ENCODE measurements at places on chromosomes 5 and 9.

GRCh38 chr9:128540634-128541360 lies 11.6 kb upstream of the SPTAN1 start:
- no peak for DNase-seq

DNA sequence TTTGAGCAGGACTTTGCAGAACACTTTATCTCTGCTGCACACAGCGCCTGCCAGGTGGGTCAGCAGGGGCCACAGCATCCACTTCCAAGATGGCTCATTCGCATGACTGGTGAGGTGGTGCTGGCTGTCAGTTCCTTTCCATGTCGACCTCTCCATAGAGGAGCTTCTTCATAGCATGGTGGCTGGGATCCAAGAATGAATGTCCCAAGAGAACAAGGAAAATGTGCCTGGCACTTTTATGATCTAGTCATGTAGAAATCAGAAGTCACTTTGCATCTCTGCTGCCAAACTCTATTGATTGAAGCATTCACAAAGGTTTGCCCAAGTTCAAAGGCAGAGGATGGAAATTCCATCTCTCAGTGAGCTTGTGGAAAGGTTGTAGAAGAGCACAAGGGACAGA lies 85.0 kb downstream of the GALNT10 start:
- DNase-seq = no peak

DNA sequence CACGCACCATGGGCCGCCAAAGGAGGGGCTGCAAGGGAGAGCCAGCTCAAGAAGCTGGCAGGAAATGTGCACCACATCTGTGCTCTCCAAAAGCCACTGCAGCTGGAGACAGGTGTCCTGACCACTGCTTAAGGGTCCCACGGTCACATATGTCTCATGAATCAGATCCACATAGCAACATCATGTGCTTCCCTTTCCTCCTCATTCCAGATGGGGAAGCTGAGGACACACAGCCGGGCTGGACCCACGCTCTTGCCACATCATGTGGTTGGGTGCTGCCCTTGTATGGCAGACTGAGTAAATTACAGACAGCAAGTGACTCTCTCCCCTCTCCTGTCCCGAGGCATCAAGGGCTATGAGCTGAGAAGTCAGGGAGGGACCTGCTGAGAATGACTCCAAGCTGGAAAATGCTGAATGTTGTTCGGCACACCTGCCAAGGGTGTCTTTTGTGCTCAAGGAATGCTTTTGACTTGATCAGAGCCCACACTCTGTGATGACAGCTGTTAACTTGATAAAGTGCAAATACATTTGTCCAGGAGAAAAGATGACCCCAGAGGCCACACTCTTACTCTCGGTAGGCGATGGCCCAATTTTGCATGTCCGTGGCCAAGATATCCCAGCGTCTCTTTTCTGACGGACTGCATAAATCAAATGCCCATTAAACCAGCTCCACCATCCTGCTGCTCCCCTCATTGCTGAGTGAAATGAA lies 58.2 kb downstream of the NSUN2 start:
- no peak for DNase-seq

GRCh38 chr5:123086376-123087055 lies 2.5 kb upstream of the PRDM6 start:
- no peak for DNase-seq

- DNase-seq = no peak
Observed at GRCh38 chr9:88721025-88721424, 186.0 kb downstream of the NXNL2 start.

DNA sequence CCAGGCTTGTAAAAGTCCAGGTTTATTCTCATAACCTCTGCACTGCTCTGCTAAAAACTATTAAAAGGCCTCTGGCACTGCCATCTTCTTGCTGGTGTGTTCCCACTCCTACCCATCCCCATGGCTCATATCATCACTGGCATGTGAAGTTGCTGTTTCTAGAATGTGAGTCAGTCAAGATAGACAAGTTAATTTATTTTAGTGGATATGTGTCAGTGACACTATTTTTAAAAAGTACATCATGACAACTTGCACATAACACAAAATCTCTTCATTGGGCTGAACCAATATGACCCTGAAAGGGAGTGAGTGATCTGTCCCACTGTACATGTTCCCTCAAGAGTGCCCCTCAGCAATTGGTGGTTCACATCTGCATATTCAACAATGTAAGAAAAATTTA lies 299.7 kb downstream of the NFIB start:
- no peak for DNase-seq

GRCh38 chr5:24595329-24595728 lies 49.4 kb downstream of the CDH10 start:
- no peak for DNase-seq

DNA sequence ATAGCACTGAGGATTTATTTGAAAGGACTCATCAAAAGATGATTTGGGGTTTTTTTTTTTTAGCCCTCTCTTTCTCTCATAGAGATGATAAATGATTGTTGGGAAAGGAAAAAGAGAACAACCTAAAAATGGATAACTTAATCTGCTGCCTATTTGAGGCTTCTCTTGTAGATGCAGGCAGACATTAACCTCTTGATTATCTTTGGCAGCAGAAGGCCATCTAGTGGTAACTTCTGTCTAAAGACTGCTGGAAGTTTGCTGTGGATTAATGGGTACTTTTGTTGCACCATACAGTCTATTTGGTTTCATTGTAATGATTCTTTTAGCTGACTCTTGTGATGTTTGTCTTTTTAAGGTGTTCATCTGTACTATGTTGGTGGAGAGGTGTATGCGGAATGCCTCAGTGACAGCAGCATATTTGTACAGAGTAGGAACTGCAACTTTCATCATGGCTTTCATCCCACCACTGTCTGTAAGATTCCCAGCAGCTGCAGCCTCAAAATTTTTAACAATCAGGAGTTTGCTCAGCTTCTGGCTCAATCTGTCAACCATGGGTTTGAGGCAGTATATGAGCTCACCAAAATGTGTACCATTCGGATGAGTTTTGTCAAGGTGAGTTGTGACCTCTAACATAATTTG lies 18.8 kb downstream of the SMIM32 start:
- DNase-seq = no peak

DNA sequence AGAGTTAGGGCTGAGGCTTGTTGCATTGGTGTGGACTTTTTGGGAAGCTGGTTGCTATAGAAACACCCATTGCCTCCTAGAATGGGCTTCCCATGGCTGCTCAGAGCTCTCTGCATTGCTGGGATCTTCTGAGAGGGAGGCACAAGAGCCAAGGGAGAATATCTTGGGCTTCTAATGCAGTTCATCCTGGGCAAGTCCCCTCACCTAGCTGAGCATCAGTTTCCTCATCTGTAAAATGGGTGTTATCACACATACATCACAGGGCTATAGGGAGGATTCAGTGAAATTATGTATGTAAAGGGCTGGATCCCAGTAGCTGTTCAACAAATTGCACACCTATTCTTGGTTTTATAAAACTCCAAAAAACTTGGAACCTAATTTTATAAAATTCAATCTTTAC lies 106.1 kb upstream of the ALDH1B1 start:
- no peak for DNase-seq

- no peak for DNase-seq
Observed at GRCh38 chr5:131329286-131329560, 65.4 kb downstream of the CDC42SE2 start.

- DNase-seq = no peak
Observed at GRCh38 chr5:107570181-107570580, 100.6 kb downstream of the EFNA5 start.

- DNase-seq = no peak
Observed at GRCh38 chr9:33813712-33814641, 3.0 kb upstream of the UBE2R2 start.

- no peak for DNase-seq
Observed at GRCh38 chr5:78077369-78078068, 217.0 kb downstream of the AP3B1 start.

DNA sequence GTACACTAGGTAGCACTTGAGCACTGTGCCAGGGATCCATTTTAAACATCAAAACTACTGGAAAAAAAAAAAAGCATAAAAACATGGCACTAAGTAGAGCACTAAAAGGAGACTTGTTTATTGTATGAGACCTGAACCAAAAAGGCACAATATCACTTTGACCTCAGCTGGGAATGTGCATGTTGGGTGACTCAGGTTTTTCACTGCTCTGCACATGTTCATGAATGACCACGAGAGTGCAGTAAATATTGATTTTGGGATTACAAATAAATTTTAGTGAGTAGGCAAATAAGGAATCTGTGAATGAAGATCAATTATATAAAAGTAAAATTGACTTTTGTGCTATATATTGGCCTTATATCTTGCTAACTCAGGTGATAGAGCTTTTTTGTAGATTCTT lies 11.8 kb downstream of the RMI1 start:
- no peak for DNase-seq

- no peak for DNase-seq
Observed at GRCh38 chr5:84273517-84273883, 111.2 kb downstream of the EDIL3 start.

DNA sequence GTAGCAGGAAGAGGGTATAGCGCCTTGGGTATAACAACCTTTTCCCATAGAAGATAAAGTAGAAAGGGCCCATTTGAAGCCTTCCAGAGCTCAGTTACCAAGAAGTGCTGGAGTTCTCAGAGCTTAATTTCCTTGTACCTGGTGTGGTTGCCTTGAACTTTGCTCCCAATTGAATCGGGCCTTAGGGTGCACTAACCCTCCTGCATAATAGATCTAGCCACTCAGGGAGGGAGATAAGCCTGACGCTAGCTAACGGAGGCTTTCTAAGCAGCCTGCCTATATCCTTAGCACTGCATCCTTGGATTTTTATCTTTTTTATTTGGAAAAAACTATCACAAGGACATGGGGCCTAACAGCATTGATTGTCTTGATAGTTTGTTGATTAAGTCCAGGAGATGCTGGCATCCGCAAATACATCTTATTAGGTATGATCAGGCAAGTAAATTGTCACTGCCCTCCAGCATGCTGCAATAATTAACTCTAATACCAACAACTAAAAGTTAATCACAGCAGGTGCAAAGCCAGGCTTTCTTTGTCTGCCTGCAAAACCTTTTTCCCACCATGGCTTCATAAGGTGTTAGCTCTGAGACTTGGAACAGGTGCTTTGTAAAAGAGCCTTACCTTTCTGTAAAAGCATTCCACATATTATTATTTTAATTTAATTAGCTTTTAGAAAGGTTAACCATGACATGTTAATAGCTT lies 199.4 kb downstream of the SREK1 start:
- DNase-seq = no peak

GRCh38 chr9:128098297-128099230 lies 29.0 kb downstream of the PTGES2 start:
- peak; percentile 78 for DNase-seq

DNA sequence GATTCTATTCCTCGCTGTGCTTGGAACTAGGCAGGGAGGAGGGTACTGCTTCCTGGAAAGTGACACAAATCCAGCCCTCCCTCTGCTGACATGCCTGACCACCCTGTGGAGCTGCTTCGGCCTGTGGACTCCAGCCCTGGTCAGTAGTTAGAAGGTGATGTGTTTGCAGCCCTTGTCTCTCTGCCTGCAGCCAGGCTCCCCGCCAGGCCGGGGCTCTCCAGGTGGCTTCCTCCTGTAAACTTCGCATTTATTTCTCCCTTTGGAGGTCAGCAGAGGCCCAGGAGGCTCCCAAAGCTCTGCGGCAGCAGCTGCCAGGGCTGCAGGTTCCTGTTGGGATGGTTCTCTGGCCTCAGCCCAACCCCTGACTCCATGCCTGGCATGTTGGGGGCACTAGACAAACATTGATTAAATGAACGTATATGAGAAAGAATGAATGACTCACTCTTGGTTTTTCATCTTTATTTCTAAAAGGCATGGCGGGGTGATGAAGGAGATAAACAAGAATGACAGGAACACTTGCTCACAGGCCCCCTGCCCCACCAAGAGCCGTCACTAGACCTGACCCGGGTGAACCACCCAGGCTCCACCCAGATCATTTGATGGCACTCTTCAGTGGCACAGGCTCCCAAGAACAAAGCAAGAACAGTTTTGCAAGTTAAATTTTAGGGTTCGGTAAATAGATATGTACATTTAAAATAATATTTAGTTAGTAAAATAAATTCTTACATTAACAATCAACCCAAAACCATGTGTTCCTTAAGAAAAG lies 8.4 kb upstream of the IRX2 start:
- DNase-seq = no peak

DNA sequence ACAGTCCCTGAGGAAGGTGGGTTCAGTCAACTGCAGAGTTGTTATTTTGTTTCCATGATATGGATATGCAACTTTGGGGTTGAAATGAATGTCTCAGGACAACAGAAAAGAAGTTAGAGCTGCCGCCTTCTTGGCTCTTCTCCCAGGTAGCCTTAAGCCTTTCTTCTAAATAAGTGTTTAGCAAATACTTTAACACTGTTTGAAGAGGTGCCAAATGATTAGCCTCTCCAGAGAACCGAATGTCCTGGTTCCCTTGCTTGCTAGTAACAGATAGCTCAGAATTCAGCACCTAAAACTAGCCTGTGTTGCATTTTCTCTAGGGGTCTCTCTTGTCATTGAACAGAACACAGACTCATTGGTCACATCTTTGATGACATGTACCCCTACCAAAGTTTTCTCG lies 127.7 kb upstream of the PIK3R1 start:
- no peak for DNase-seq

DNA sequence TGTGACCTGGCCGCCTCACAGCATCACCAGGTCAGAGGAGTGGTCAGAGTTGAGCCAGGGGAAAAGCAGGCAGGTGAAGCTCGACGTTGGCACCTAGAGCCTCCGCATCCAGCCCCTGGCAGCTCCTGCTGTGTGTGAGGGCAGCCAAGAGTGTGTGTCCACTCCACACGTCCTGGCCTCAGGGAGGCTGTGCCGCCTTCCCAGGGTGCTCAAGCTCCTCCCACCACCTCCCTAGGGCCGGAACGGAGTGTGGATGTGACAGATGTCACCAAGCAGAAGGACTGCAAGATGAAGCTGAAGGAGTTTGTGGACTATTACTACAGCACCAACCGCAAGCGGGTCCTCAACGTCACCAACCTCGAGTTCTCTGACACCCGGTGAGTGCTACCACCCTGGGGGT lies 72.5 kb downstream of the PHF2 start:
- no peak for DNase-seq

- no peak for DNase-seq
Observed at GRCh38 chr5:177354256-177354655, 2.8 kb upstream of the LMAN2 start.

DNA sequence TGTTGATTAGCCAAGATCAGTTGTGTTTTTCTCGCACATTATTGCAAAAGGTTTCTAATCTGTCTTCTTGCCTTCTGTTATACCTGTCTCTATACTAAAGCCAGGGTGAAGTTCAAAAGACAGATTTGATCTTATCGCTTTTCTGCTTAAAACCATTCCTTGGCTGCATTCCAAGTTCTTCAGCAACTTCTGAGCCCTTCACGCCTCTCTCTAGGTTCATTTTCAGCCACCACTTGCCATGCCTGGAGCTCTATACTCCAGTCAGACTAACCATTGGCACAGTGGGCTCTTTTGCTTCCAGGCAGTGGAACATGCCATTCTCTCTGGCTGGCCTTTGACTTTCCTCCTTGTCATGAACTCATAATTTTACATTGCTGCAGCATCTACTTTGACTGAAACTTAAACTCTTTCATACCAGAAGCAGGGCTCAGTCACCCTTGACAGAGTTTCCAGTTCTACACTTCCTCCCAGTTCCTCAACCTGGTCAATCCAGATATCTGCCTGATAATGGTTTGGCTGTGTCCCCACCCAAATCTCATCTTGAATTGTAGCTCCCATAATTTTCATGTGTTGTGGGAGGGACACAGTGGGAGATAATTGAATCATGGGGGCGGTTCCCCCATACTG lies 114.4 kb downstream of the SLC12A2 start:
- DNase-seq = no peak

GRCh38 chr5:132896685-132897084 lies 23.2 kb downstream of the LEAP2 start:
- DNase-seq = no peak
